Hepatocyte (in vitro differentiated cells): ENCODE measurements at places on chromosomes 2 and 18.

DNA sequence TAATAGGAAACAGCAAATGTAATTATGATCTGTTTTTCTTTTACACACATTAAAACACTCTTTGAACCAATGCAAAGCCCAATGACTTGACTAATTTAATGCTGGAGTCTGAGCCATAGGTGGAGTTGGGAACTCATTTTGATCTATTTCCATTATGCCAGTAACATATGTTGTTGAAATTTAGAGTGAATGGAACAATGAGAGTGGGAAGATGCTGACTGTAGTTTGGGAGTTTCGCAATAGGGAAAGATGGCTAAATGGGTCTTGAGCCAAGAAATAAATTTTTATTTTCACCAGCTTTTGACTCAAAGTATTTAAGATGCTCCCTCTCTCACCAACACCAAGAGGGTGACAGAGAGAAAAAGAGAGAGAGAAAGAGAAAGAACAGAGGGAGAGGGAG, 246.7 kb downstream of the DLGAP1 start:
- no peak for DNase-seq

DNA sequence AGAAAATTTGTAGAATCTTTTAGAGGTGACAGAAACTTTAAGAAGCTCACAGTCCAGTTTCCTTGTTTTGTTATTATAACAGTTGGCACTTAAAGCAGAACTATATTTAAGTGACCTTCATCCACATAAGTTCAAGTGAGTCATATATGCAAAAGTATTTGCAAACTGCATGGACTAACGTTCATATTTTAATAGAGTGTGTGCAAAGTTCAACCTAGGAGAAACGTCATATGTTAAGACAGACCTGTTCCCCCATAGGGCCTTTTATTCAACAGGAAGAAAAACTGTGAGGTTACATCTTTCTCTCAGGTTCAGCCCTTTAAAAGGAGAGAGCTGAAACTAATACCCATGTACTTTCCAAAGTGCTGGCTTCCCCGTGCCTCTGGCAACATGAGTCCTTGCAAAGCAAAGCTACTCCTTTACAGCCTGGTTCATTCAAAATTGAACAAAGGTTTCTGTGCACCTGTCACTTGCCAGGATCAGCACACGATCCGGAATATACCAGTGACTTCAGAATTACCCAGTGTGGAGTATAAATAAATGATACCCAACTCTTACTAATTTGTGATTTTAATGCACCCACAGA, 280.0 kb upstream of the RAB12 start:
- DNase-seq, result peak; percentile 37

- no peak for DNase-seq
These were observed 334.7 kb downstream of the EIPR1 start for GRCh38 chr2:3042601-3043585.

DNA sequence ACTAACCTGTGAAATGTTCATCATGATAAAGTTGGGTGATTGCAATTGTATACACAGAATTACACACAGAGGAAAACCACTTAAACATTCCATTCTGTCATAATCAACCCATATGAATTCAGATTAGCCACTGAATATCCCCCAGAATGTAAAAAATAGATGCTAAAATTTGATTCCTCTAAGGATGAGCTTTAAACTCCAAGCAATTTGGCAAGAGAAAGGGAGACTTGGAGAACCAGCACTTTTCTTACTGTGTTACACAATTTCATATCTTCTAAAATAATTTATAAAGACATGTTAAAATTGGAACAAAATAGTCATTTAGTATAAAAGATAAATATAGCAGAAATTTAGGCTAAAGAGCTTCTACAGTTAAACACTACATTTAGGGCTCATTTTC, 146.3 kb upstream of the LMAN1 start:
- DNase-seq, result no peak
